Astrocyte (in vitro differentiated cells and primary cell): ENCODE measurements at places on chromosomes 7 and 10. TPM values are rescaled to one million over a fixed set of nuclear protein-coding genes. Genes with fewer than 3 reads are reported as not detected.
A peak's percentile ranks its signal among the peaks of the same experiment; 100 is the strongest.

GRCh38 chr7:26279405-26279804 lies 12.3 kb upstream of the SNX10 start:
- DNase-seq = no peak

- DNase-seq = no peak
Observed at GRCh38 chr10:12946372-12946771, 55.1 kb downstream of the CCDC3 start.

The TMEM213 gene
- not detected in 2 replicates for total RNA-seq

The ADCYAP1R1 gene
- total RNA-seq = 0.05 and 0.14 TPM in 2 replicates

DNA sequence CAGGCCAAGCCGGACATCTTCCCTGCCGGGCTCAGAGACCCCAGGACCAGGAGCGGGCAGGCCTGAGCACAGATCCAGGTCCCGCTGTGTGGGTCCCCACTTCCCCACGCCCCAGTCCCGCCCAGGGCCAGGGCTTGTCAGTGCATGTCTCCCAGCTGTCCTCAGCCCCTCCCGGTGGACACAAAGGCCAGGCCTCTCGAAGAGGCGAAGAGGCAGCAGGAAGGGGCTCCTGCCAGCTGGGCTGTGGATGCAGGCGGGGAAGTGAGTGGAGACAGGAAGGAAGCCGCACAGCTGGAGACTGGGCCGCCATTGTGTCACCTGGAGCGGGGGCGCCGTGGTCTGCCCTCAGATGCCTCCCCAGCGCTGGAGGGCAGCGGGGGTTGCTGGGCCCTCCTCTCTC lies 4.8 kb downstream of the GRIFIN start:
- DNase-seq = no peak

- peak; percentile 19 for DNase-seq
Observed at GRCh38 chr7:87850836-87851593, 25.1 kb downstream of the SLC25A40 start.

The WNT8B gene
- not detected in 2 replicates for total RNA-seq
